ENCODE measurements at places on chromosomes 3 and 15.

GRCh38 chr15:100078511-100079220 is 263.1 kb downstream of the ADAMTS17 start:
- no peak for DNase-seq

DNA sequence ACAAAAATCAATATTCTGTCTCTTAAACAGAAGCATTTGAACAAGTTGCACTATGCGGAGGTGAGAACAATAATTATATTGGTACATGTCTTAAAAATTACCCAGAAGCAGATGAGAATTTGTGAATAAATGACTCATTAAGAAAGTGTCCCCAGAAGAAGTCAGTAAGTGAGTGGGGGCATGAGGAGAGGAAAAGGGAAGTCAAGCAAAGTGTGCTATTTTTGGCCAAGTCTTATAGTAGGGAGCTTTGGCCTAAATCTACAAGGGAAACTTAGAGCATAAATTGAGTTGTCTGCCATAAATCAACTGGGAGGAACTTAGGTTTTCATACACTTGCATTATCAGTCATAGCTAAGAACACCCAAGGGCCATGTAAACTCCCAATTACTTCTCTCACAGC is 86.9 kb upstream of the SATB1 start:
- DNase-seq = no peak

DNA sequence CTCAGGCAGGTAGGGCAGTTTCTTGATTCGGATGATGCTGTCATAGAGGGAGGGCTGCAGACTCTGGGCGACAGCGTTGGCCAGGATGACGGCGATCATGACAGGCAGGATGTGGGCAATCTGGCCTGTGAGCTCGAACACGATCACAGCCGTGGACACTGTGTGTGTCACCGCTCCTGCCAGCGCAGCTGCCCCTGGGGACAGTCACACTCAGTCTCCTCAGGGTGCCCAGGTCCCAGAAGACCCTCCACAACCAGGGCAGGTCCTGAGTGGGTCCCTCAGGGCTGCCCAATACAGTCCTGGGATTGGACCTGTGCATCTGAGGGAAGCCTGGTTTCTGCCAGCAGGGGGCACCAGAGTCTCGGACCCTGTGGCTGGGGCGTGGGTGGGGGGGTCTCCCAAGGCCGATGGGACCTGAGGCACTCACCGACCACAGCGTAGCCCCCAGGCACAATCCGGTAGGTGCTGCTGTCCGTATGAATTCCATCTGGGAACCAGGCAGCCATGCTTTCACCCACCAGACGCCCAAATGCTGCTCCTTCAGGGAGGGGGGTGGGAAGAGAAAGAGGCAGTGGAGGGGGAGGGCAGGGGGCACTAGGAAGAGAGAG is 7.2 kb downstream of the CLCN2 start:
- DNase-seq = peak; percentile 67

GRCh38 chr15:100200287-100200880 is 141.4 kb downstream of the ADAMTS17 start:
- DNase-seq = no peak

- no peak for DNase-seq
Observed at GRCh38 chr3:16770792-16771191, 114.0 kb upstream of the PLCL2 start.

DNA sequence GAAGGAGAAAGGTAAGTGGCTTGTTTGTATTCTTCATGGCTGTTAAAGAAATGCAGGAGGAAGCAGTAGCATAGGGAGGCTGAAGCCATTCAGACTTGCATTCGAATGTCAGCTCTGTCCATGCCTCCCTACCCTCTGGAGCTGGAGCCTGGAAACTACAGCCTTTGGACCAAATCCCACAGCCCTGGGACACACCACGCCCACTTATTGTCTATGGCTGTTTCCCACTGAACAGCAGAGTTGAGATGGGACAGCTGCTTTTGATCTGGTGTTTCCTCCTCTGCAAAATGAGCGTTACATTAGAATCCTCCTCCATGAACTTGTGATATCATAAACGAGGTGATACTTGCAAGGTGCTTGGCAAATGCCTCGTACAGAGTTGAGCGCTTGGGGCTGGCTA is 3.6 kb downstream of the FAM107A start:
- DNase-seq = no peak

DNA sequence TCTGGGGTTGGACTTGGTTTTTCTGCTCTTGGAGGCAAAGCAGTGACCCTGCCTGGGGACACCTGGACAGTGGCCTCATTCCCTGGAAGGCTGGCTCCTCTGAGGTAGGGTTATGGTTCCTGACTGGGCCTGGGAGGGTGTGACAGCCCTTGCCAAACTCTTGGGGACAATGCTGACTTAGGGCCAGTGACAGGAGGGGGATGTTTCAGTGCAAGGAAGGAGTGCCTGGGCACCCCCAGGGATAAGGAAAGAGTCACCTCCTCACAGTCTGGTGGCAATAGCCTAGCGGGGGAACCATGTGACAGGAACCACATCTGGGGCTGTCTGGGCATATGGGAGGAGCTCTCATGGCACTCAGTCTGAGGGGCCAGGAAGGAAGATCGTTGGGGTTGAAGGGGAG is 91.8 kb downstream of the ABHD5 start:
- DNase-seq = no peak

- DNase-seq = no peak
Observed at GRCh38 chr3:66401675-66402491, 98.9 kb downstream of the LRIG1 start.

DNA sequence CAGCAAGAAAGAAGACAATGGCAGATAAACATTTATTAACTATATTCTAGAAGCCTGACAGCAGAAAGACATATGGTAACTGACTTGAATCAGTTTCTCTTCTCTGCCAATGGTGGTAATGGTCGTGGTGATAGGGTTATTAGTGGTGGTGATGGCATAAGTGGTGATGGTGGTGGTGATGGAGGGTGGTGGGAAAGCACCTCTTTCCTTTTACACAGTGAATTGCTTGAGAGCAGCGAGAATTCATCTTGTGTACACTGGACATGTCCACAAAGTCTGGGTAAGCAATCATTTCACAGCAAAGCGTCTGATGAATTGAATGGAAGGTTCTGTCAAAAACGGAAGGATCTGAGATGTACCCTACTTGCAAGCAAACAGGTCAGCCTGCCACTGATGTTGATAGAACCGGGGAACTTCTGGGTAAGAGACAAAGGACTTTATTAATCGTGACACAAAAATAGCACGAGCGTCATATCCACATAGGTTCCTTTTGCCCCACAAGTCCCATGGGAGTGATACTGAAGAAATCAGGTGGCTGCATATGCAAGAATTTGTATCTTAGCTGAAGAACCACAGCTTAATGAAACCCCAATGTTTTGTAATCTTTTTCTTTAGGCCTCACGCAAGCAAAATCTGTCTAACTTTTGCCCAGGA is 23.5 kb upstream of the TBC1D5 start:
- DNase-seq = no peak

- DNase-seq = no peak
Observed at GRCh38 chr3:123778991-123779622, 105.0 kb downstream of the MYLK start.

- no peak for DNase-seq
Observed at GRCh38 chr3:195616681-195617080, 32.9 kb upstream of the APOD start.

DNA sequence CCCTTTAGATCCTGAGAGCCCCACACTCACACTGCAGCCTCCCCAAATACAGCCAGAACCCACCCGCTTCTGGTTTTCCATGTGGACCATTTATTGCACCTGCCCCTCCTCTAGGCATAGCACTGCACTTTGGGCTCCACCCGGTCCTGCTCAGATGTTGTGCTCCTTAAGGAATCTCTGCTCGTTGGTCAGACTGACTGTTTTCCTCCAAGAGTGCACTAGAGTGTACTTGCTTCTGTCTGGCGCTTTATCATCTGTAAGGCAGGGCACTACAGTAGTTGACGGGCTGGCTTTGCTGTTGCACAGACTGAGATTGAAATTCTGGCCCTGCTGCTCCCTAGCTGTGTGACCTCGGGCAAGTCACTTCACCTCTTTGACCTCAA is 124.1 kb downstream of the CACNA1D start:
- no peak for DNase-seq

DNA sequence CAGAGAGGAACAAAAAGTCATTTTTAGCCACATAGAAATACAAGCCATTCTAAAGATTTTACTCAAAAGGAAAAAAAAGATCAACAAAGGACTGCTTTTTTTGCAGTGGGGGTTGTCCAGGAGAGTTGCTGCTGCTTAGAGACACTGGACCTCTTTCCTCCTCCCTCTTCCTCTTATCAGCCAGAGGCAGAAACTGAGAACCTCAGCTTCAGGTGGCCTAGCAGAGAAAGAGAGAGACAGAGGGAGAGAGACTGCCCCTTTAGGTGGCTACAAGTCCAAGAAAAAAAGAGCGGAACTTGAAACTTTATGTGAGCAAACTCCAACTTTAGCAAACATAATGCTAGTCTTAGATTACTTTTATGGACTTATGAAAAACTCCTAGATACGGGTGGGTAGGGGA is 54.2 kb downstream of the NPAP1 start:
- DNase-seq = no peak

- no peak for DNase-seq
Observed at GRCh38 chr3:4744405-4745234, 234.6 kb upstream of the BHLHE40 start.

GRCh38 chr15:100653608-100654007 is 51.2 kb downstream of the ASB7 start:
- DNase-seq = no peak

- DNase-seq = no peak
Observed at GRCh38 chr3:61901986-61902385, 340.6 kb downstream of the PTPRG start.

GRCh38 chr3:80234706-80235105 is 466.9 kb upstream of the ROBO1 start:
- no peak for DNase-seq

DNA sequence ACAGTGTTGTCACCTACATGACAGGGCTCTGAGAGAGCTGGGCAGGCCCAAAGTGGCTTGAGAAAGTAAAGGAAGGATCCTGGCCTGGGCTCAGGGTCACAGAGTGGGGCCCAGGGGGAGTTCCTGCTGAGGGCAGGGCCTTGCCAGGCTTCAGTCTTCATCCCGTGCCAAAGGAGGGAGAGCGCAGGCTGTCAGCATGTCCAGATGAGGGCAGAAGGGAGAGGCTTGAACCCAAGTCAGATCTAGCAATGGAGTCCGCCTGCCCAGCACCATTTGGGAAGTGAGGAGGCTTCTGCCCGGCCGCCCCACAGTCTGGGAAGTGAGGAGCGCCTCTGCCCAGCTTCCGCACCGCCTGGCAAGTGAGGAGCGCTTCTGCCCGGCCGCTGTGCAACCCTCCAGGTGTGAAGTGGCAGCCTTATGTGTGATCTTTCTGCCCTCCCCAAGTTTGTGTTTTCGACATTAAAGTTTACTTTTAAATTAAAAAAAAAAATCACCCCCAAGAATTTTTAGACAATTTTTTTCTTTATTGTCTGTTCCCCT is 303.6 kb upstream of the PROK2 start:
- no peak for DNase-seq

DNA sequence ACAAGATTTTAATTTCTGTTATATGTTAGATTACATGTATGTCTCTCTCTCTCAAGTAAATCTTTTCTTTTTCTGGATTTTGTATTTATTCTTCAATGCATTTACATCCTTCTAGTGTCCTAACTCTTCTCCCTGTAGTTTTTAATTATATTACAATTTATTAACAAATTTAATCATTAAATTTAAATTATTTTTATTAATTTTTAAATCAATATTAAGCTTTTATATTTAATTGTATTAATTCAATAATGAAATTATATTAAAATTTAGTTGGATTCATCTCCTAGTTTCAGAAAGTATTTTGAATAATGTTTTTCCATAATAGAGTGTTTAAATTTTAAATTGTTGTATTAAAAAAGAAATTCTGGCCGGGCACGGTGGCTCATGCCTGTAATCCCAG is 29.8 kb downstream of the MLF1 start:
- no peak for DNase-seq

DNA sequence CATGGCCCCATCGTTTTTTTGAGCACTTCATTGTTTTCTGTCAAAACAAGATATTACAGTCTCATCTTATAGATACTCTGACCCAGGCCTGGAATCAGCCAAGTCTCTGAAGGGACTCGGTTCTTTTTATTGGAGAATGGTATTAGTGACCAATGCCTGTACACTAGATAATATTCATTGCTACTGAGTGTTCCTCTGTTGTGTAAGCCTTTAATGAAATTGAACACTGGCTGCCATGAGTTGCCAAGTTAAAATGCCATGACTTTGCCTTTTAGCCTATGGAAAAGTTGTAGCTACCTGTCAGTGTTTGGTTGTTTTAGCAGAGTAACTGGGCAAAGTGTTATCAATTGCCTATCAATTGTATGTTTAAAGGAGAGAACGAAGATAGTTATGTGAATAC is 134.0 kb downstream of the AKAP13 start:
- no peak for DNase-seq

DNA sequence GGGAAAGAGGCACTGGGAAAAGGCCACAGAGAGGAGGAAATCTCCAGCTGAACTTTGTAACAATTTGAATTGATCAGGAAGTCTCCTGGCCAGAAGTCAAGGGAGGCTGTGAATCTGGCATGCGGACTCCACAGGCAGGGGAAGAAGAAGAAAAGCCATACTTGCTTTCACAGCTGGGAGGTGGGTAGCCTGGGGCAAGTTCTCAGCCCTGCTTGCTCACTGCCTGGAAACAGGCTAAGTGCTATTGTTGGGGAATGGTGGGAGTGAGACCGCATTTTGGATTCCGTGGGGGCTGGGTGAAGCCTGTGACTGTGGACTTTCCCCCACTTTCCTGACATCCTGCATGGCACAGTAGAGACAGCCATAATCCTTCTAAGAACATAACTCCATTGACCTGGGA is 168.8 kb upstream of the CD96 start:
- DNase-seq = no peak

DNA sequence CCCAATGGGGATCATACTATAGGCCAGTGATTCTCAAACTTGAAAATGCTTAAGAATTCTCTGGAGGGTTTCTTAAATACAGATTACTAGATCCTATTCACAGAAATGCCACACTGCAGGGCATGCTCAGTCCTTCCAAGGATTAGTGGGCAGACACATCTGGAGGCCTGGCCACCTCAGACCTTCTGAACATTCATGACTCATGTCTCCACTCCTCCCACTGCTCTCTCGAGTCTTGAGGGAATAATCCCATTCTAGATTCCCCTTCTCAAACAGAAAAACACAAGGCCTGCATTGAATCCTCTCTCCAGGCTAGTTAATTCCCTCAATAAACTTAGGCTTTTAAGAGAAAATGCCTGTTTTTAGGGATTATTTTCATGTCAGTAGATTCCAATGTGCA is 22.1 kb downstream of the ZNF621 start:
- no peak for DNase-seq

Data from stimulated activated CD4-positive, alpha-beta T cell treated with anti-CD3 and anti-CD28 coated beads, Interleukin-4, amount 100 ng/mL, for 4 hours (primary cell).